ENCODE measurements at places on chromosomes 2 and 18.

- DNase-seq, result no peak
Observed at GRCh38 chr18:12862874-12863482, 21.1 kb downstream of the PTPN2 start.

DNA sequence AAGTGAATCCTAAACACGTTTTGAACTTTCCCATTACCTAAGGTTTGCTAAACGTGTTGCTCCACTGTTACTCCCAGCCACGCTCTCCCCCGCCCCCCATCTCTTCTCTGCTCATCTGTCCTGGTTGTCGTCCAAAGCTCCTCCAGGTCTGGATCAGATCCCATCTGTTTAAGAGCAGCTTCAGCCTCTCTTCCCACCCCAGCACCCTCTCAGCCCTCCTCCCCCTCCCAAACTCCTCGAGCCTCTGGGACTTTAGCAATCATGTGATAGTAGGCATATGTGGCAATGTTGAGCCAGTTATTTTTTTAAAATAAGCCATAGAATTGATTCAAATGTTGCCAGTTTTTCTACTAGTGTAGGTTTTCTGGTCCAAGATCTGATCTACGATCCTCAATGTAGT lies 20.0 kb upstream of the LPIN1 start:
- no peak for DNase-seq

DNA sequence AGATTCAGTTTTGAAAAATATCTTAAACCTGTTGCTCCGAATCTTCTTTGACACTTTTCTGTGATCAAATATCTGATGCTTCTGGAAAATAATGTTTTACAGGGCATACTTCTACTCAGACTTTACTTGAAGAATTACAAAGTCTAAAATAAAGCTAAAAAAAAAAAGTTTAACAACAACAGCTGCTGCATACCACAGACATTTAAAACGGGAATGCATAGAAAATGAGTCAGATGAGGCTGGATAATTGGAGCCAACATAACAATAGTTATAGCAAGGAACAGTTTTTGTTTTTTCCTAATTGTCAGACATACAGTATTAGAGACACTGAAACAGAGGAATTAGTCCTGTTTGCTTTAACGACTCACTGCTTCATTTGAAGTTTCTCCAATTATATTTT lies 1090.2 kb downstream of the SUCLG1 start:
- peak; percentile 76 for DNase-seq

- peak; percentile 93 for DNase-seq
Observed at GRCh38 chr2:28716265-28716865, 35.3 kb upstream of the PPP1CB start.

- peak; percentile 60 for DNase-seq
Observed at GRCh38 chr2:51218047-51218446, 186.1 kb upstream of the NRXN1 start.

DNA sequence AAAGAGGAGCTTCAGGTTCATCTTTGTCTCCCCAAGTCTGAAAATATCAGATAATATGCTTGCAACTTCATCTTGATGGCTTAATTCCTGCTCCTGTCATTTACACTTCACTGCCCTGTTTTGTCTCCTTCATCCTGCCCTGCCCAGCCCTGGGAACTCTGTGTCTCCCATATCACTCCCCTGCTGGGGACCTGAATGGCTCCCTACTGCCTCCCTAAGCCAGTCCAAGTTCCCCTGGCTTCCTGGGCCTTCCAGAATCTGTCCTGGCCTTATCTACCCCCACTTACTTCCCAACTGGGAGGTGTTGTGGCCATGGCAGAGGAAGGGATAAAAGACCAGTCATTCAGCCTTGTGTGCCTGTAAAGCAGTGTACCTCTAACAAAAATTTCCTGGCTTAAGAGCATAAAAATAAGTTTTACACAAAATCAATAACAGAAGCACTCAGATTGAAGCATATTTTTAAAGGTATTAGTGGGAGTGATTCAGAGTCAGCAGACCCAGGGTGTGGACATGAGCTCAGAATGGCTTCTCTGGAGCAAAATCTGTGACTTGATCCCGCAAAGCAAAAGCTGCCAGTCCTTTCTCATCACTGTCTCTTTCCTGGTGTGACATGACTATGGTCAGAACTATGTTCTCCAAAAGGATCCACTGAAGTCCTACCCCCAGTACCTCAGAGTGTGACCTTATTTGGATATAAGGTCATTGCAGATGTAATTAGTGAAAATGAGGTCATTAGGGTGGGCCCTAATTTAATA lies 59.1 kb downstream of the INO80C start:
- DNase-seq, result peak; percentile 76

- no peak for DNase-seq
Observed at GRCh38 chr18:54184836-54185235, 39.6 kb downstream of the MBD2 start.
